ENCODE measurements at places on chromosomes 1 and 21.

- no peak for DNase-seq
Observed at GRCh38 chr1:58304346-58304975, 242.1 kb downstream of the OMA1 start.

DNA sequence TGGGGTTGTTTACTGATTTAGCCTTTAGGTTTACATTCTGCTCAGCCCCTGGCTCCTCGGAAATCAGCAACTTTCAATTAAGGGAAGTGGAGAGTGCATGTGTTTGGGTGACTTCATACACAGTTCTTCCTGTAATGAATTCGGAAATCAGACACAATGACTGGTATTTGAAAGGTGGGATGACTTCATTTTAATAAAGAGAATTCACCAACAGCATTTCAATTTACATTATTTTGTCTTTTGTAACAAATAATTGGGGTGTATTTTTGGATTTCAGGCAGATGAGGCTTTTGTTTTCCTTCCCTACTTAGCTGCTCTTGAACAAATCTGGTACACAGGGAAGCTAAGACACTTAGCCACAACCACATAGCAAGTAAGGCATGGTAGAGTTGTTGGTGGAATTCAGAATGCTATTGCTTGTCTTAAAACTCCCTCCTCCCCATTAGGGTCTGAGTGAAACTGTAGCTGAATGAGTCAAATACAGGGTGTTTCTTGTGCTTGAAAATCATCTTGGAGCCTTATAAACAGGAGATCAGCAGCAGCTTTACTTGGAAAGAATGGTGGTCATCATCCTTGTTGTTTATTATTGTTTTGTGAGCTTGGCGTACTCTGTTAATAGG is 917 bp downstream of the STX12 start:
- DNase-seq = peak; percentile 14

- no peak for DNase-seq
Observed at GRCh38 chr1:29990304-29990703, 733.1 kb downstream of the MATN1 start.

- no peak for DNase-seq
Observed at GRCh38 chr1:93638981-93639380, 42.7 kb downstream of the BCAR3 start.

DNA sequence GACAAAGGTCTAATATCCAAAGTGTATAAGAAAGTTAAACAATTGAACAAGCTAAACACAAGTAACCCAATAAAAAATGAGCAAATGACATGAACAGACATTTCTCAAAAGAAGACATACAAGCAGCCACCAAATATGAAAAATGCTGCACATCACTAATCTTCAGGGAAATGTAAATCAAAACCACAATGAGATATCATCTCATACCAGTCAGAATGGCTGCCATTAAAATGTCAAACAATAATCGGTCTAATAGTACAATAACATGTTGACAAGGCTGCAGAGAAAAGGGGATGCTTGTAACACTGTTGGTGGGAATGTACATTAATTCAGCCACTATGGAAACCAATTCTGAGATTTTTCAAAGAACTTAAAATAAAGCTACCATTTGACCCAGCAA is 264.1 kb downstream of the AKT3 start:
- DNase-seq = no peak

DNA sequence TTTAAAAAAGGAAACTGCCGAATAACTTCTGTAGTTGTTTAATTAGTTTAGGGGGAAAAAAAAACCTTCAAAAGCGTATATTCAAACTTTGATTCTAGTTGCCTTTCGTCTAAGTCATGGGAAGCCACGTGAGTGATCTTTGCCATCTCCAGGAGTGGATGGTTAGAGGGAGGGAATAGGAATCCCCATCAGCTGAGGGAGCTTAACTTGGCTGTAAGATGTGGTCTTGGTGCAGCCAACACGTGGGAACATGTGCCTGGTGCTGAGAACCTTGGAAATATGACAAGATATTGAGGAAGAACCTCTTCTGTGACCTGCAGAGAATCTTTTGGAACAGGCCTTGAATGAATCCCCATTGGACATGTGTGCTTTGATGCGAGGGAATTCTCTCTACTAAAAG is 1.7 kb downstream of the BACE2 start:
- no peak for DNase-seq

DNA sequence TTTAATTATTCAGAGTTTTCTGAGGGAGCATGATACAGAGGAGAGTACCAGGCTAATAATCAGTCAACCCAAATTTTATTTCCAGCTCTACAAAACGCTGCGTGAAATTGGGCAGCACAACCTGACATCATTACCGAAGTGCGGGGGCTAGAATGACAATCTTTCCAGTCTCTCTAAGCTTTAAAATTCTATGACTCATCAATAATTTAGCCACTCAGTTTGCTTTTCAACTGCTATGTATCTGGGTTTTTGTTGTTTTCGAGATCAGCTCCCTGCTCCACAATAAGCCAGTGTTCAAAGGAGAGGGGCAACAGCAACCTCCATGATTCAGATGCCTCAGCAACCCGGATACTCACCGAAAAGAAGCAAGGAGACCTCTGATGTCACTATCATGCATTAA is 13.9 kb downstream of the SORT1 start:
- DNase-seq = no peak

DNA sequence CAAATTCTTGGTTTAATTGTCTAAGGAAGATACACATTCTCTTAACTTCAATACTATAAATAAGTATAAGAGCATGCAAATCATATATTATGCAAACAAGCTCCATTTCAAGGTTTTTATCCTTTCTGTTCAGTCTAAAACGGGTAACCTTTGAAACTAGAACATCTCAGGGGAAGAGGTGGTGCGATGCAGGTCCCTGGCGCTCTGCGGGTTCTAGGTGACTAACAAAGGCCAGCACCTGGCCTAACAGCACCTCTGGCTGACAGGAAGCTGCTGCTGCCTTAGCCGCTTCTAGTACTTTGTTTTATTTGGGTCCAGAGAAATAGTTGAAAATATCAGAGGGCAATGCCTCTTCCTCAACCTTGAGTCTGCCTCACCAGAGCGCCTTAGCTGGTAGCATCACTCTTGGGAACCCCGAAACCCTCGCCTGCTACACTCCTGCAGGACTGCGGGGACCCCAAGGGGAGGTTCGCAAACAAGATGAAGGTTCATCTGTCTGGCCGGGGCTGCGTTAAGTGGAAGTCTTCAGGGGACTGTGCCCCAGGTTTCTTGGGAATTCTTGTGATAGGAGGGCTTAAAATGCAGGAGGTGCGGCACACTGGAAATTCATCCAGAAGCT is 45.5 kb downstream of the PRDM15 start:
- DNase-seq = no peak

DNA sequence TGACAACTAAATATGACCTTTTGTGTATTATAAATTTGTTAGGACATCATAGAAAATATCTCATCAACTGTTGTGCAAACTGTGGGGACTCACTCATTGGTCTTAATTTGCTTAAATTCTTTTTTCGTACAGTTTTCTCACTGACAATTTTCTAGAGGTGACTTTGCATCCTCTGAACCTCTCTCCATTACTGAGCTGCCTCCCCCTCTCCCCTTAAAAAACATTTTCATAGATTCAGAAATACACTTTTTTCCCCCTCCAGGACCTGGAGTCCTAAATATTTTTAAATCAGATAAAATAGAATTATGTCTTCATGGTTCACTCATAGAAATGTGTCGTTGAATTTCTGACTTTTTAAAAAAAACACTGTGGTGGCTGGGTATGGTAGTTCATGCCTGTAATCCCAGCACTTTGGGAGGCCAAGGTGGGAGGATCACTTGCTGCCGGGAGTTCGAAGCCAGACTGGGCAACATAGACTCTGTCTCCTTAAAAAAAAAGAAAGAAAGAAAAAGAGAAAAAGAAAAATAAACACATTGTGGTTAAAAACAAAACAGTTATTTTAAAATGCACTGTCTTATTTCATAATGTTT is 1.5 kb downstream of the CNST start:
- DNase-seq = no peak

GRCh38 chr1:241677201-241677600 is 25.1 kb downstream of the WDR64 start:
- no peak for DNase-seq

DNA sequence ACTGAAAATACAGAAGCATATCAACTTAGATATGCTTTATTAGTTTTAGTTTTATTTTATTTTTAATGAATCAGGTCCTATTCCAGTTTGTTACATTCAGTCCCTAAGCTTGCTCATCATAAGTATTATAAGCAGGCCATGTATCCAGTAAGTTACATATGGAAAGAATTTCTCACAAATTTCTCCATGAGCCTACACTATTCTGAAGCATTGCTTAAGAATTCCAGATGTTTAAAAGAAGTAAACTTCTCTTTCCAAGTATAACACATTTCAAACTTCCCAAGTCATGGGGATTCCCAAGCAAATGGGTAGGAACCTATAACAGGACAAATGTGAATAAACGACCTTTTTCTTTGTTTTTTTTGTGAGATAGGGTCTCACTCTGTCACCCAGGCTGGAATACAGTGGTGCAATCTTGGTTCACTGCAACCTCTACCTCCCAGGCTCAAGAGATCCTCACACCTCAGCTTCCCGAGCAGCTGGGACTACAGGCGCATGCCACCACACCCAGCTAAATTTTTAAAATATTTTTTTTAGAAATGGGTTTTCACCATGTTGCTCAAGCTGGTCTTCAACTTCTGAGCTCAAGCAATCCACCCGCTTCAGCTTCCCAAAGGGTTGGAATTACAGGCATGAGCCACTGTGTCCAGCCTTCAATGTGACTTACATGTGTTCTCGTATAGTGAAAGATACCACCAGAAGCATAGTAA is 39.0 kb downstream of the ST7L start:
- DNase-seq = no peak

- no peak for DNase-seq
Observed at GRCh38 chr1:10649517-10650201, 146.8 kb downstream of the CASZ1 start.

- DNase-seq = peak; percentile 28
Observed at GRCh38 chr21:36478941-36479340, 981 bp downstream of the CLDN14 start.

DNA sequence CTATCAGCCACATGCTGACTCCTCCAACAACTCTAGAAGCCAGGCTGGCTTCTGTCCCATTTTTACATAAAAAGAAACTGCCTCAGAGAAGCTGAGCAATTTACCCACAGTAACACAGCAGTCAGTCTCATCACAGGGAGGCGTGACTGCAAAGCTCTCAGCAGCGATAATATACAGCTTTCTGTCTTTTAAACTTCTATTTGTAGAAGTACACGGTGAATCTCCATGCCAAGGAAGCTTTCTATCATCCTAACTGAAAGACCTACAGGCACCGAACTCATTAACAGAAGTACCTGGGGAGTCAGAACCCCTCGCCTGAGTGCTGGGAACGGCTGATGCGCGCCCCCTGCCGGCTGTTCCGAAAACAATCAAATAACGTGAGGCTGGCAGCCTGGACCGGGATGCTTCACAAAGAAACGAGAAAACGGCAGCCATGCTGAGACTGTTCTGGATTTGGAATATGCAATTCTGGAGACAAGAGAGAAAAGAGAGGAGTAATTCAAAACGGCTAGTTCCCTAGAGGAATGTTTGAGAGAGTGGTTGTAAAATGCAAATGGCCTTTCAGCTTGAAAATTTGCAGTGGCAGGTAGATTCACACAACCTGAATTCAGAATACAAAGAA is 43.5 kb upstream of the RAB4A start:
- DNase-seq = peak; percentile 64

DNA sequence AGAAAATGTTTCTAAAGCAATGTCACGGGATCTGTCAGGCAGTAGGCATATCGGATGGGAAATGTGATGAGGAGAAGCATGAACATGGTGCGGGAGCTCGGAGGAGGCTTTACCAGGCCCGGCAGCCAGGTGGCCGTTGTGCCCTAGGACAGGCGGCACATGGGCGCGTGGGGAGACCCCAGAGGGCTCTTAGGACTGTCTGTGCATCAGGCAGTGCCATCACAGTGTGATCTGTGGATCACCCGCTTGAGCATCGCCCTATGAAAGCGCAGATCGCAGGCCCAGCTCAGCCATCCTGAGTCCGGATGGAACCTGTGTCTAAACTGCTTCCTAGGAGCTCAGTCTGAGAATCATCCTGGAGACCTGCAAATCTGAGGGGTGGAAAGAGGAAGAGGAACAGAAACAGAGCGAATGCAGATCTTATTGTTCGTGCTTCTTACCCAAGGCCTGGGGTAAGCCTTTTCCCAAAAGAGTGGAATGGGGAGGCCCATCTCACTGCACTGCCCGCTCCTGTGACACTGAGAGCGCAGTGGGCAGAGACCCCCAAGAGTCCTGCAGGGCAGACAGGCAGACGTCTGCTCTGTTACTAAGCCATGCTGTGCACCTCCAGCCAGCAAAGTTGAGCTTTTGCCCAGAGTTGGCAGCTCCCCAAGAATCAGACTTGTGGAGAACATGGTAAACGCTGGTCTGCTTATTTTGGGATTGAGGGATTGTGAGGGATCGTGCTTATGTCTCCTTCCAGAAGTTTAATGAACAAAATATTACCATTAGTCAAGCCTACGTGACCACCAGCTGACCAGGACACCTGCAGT is 251.0 kb downstream of the RHOU start:
- DNase-seq = no peak

GRCh38 chr1:204211046-204211445 is 2.7 kb downstream of the GOLT1A start:
- DNase-seq = no peak

GRCh38 chr21:40719615-40720014 is 127.3 kb downstream of the DSCAM start:
- no peak for DNase-seq

DNA sequence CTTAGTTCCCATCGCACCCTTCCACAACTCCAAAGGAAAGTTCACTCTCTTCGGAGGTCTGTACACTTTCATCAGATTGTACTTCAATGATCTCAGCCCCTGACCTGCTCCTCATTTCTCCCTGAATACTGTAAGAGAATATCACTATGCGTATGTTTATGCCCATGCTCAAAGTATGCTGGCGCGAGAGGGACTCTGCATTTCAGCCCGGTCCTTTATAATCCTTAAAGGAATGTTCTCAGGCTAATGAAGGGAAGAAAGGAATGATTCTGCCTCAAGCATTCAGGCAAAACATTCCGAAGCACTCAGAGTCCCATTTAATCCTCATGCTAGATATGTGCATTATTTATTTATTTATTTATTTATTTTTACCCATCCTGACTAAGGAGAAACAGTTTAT is 76.8 kb downstream of the PLD5 start:
- no peak for DNase-seq

DNA sequence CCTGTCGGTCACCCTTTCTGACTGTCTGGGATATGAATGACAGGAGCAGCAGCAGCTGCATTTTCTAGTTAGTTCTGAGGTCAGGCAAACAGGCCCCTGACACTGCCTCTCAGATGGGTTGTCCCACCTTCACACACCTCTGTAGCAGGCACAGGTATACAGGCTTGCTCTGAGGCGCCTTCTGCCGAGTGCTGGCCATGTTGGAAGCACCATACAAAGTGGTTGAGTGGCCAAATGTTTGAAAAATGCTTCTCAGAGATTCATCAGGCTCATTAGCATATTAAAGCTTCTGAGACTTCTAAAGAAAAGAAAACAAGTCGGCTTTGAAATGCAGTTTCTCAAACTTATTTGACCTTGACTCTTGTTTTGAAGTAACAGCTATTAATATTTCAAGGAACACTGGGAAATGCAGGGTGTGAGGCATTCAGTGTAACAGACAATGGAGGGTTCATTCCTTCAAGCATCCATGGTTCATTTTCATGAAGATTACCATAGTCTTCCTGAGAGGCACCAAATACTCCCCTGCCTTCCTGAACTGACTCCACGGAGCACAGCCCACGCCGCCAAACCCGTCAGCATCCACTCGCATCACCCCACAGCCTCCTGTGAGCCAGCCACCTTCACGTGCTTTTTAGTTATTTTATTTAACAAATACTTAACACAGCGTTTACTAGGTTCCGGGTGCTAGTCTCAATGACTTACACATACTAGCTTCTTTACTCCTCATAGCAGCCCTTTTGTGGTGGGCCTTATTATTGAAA is 81.8 kb downstream of the KCNN3 start:
- DNase-seq = no peak

- no peak for DNase-seq
Observed at GRCh38 chr1:42783092-42783491, 1.7 kb upstream of the TMEM269 start.

Measured in hepatic stellate cell (primary cell).